ENCODE measurements at places on chromosomes 6 and 20.

DNA sequence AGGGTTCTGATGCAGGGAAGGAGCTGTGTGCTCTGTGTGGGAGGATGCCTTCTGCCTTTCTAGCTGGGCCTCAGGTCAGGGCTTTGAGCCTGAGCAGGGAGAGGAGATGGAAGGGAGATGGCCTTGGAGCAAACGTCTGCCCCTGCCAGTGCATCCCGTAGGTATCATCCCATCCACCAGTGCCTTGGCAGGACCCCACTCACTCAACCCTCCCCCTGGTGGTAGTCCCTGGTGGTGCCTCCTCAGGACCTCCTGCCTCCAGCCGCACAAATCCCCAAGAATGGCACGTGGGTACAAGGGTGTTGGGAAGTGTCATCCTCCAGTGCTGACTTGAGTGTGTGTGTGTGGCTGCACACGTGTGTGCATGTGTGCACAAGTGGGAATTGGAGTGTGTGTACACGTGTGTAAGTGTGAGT lies 23.1 kb upstream of the MICB start:
- DNase-seq, result peak; percentile 74

DNA sequence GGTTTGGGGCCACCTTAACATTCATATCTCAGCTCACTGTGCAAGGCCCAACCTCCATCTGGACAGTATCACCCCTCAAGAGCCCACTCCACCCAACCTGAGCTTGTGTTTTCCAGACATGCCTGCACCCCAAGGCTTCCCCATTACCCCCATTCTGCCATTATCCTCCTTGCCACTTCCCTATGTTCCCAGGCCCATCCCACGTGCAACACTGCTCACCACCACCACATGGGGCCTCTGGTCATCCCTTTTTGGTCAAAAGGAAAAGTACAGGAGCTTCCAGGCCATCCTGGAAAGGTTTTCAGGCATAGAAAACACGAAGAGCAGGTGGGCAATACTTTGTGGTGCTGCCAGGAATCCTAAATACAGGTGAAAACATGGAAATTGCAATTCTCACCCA lies 140.3 kb downstream of the SYNDIG1 start:
- DNase-seq, result no peak

- DNase-seq, result no peak
Observed at GRCh38 chr20:50548396-50548795, 38.2 kb downstream of the PTPN1 start.

GRCh38 chr6:83708546-83708969 lies 343 bp downstream of the SNAP91 start:
- DNase-seq, result peak; percentile 50

- DNase-seq, result no peak
Observed at GRCh38 chr6:37155394-37156312, 14.3 kb upstream of the PIM1 start.

- DNase-seq, result no peak
Observed at GRCh38 chr6:32181148-32181702, 2.8 kb downstream of the AGER start.

DNA sequence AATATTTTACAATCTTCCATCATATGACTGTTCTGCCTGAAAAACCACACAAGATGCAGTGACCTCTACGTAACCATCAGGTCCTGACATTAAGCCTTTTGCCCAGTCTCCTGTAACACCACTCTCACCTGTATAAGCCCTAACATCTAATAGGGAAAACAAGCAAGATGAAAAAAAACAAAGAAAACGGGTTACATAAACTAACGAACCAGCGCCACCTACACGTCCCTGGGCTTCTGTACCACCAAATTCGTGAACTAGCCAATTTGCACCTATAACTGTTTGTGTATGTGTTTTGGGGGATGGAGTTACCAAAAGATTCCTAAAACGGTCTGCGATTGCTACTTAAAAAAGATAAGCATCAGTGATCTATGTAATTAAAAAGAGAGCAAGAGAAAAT lies 70.2 kb downstream of the BLOC1S5 start:
- DNase-seq, result no peak

- no peak for DNase-seq
Observed at GRCh38 chr6:81689580-81689979, 62.9 kb downstream of the TENT5A start.

GRCh38 chr6:122809001-122809400 lies 19.9 kb downstream of the SMPDL3A start:
- DNase-seq, result no peak

DNA sequence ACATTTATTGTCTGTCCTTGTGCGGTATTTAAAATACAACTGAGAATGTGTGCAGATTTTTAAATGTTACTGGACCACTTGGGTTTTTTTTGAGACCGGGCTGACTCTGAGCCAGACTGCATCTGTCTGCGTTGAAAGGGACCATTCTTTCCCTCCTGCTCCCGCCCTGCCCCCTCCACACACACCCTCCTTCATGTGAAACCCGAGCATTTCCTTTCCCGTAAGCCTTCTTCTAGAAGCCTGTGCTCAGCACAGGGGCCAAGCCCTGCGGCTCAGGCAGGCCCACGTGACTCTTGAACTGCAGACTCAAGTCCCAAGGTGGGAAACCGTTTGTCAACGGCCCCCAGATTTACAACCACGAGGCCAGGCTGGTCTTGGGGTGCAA lies 82.7 kb upstream of the FOXC1 start:
- DNase-seq, result peak; percentile 36

DNA sequence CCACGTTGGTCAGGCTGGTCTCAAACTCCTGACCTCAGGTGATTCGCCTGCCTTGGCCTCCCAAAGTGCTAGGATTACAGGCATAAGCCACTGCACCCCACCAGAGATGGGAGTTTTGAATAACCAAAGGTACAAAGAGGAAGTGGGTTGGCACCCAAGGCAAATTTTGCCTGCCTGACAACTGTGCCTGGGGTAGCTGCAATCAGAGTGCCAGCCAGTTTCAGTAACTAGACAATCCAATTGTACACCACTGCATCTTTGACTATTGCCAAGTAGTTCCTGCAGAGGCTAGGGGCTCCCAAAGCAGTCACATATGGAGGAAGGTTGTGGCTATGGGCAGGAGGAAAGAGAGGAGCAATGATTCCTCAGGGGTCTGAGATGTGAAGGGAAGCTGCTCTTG lies 16.6 kb downstream of the ZC3H12D start:
- DNase-seq, result no peak

GRCh38 chr6:133407320-133408100 lies 166.4 kb downstream of the EYA4 start:
- no peak for DNase-seq

- no peak for DNase-seq
Observed at GRCh38 chr20:10842116-10842515, 168.3 kb upstream of the JAG1 start.

DNA sequence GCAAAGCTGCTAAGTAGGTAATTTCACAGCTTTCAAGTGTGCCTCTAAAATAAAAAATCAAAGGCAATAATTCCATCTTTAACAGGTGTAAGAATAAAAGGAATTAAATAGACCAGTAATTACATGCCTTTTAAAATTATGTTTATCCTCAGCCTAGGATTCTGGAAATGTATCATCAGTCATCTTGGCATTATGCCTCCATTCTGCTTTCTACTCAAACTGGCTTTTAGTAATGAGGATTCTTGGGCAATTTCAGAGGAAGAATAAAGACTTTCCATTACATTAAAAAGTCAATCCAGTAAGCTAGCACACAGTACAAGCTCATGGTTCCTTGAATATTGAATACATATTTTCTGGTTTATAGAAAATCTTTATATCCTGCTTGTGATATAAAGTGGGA lies 44.7 kb downstream of the GSTA2 start:
- DNase-seq, result no peak

DNA sequence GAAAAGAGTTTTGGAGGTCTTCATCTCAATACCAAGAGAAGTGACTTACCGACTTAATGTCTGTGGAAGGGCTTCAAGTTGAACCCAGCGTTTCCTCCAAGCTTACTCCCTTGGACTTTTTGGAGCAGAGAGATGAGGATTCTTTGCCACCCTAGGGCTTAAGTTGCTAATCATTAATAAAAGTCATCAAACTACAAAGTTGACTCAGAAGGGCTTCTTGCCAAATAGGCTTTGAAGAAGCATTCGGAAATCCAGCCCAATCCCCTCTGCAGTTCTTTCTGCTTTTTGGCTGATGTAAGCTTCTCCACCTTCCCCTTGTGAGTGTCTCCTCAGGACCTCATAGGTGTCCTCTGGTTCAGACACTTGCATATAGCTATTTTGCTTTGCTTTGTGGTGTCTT lies at the start of gene SLC17A3:
TSS of gene SLC17A3 (minus strand) at position 126 of the 400 bp plus-strand sequence. CDS start 5,856 bp downstream, outside the sequence.
- DNase-seq, result no peak

- no peak for DNase-seq
Observed at GRCh38 chr20:44083220-44083933, 103.6 kb downstream of the JPH2 start.

- DNase-seq, result no peak
Observed at GRCh38 chr20:63733117-63733516, 3.3 kb upstream of the LIME1 start.
